ENCODE measurements at places on chromosomes 12 and 14.

DNA sequence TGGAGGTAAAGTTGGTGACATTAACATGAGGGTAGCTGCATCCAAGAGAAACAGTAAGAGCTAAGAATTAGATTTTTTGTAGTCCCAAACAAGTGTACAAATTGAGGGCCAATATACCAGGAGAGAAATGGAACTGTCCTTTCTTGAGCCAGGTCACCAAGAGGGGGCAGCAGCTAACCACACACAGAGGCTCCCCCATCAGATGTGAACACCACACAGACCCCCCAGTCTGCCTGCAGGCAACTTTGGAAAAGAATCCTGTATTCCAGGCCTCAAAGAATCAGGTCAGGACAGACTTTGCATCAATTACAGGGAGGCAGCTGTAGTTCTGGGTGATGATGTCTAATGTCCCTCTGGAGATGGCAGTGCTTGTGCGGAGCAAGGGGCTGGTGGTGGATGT, 77.9 kb downstream of the SPTB start:
- peak; percentile 60 for DNase-seq

GRCh38 chr14:95228240-95228639, 70.9 kb upstream of the DICER1 start:
- DNase-seq, result no peak

DNA sequence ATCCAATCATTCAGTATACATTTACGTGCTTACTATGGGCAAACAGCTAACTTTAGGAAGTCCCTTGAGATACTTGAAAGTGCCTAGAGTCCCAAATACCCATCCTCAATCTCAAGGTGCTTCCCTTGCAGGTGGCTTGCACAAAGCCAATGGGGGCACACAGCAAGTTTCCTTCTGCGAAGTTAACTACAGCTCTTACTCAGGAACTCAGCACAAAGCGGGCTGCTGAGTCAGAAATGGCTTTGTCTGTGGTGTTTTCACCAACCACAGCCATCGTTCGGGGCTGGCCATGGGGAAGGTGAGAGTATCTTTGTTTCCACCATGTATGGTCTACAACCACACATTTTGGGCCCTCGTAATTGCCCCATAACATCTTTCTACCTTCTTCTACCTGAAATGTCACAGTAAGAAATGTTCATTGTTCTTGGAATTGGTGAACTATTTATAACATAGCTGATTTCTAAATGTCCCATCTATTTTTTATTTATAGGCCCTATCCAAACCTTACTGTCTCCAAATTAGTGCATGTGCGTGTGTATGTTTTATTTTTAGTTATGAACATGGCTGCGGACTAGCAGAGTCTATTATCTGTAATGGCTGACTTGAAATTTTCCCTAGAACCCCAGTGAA, 13.9 kb downstream of the MFAP5 start:
- DNase-seq, result no peak

DNA sequence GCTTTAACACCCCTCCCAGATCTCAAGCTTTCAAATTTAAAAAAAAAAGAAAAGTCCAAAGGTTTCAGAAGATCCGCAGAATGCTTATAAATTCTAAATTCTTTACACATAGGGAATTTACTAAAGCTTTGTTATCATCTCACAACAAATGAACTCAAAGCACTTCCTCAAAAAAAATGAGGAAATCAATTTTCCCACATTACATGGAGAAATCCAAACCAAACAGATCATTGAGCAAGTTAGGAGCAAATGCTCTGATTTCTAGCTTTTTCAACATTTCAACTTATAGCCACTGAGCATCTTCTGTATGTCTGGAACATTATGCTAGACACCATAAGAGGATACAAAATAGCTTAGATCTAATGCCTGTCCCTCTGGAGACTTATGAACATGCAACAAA, 161.0 kb downstream of the CEP128 start:
- no peak for DNase-seq

GRCh38 chr12:130860311-130860710, 11.6 kb upstream of the RAN start:
- no peak for DNase-seq

DNA sequence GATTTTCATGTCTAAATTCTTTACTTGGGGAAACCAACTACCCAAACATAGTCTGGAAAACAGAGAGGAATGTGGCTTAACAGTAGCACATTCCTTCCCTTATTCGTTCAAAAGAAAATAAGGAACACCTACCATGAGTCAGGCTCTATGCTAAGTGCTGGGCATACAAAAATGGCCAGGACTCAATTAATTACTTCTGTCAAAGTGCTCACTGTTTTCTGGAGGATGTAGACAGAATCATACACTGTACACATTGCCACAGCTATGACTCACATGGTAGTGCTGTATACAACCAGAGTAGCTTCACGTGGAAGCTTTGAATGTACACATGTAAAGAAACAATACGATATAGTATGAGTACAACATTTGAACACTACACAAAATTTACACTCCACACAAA, 50.1 kb downstream of the SLC25A21 start:
- DNase-seq, result peak; percentile 75

- DNase-seq, result no peak
Measured at GRCh38 chr12:84946753-84947152, 34.2 kb upstream of the SLC6A15 start.

GRCh38 chr14:81991998-81992397, 458.3 kb upstream of the SEL1L start:
- no peak for DNase-seq

DNA sequence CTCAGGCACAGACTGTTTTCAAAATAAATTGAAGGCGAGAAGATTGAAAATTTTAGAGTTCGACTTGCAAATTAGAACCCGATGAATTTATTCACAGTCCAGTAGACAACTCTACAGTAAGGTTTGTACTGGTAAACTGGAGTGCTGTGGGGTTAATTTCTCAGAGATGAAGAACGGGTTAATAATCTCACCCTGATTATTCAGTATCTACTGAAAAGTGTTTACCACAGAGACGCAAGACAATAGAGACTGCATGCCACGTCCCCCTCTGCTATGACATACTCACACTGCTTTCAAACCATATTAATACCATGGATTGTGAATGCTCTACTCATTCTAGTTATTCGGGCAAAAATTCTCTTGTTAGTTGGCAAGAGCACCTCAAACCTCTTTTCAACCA, 36.1 kb downstream of the CFL2 start:
- no peak for DNase-seq

DNA sequence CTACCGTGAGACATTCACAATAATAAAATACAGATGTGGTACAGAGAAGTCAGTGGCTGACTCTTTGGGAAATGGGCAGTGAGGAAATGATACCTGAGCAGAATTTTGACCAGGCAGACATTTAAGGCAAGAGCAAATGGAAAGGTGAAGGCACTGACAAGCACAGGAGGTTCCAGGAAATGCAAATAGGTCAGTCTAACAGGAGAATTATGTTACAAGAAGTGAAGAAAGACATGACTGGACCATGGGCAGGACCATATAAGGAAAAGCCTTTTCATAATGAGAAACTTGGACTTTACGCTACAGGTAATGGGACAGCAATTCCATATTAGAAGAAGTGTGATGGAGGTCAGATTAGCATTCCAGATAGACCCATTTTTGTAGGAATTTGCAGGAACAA, 338.9 kb downstream of the PDZRN4 start:
- DNase-seq, result no peak

- DNase-seq, result peak; percentile 1
Measured at GRCh38 chr14:99006276-99006675, 265.7 kb downstream of the BCL11B start.

GRCh38 chr12:14554281-14555007, 13.2 kb downstream of the PLBD1 start:
- DNase-seq, result peak; percentile 19

GRCh38 chr12:123055281-123055766, 74.8 kb downstream of the ARL6IP4 start:
- DNase-seq, result no peak

GRCh38 chr12:109775172-109775881, 57.9 kb downstream of the TRPV4 start:
- DNase-seq, result peak; percentile 73

DNA sequence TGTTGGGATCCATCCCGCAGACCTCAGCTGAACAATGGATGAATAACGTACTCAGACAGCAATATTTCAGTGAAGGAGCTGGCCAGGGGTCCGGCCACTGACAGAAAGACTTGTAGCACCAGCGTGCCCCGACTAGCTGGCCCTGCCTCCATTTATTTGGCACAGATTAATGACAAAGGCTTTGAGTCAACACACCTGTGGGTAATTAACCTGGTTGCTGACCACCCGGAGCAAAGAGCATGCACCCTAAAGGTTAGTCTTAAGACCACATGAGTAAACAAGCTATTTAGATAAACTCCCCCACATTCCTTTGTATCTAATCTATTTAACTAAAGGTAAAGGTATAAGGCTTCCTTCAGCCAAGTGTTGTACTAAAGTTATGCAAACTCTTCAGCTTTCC, 868.6 kb downstream of the LRFN5 start:
- no peak for DNase-seq

DNA sequence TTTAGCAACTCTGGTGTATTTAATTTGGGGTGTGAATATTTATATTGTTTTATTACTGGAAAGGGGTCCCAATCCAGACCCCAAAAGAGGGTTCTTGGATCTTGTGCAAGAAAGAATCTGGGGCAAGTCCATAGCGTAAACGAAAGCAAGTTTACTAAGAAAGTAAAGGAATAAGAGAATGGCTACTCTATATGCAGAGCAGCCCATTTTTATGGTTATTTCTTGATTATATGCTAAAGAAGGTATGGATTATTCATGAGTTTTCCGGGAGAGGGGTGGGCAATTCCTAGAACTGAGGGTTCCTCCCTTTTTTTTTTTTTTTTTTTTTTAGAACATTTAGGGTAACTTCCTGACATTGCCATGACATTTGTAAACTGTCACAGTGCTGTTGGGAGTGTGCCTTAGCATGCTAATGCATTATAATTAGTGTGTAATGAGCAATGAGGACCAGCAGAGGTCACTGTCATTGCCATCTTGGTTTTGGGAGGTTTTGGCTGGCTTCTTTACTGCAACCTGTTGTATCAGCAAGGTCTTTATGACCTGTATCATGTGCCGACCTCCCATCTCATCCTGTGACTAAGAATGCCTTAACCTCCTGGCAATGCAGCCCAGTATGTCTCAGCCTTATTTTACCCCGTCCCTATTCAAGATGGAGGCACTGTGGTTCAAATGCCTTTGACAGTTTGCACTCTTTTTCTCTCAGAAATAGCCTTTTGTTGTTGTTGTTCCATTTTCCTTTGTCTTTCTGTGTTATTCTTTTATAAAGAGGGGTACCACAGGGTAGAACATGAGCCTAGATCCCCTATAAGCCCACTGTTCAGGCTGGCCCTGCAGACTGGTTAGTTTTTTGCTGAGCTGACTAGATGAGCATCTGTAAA, 75.5 kb upstream of the DCD start:
- DNase-seq, result peak; percentile 30

- DNase-seq, result no peak
Measured at GRCh38 chr12:131368668-131369071, 342.2 kb upstream of the SFSWAP start.

DNA sequence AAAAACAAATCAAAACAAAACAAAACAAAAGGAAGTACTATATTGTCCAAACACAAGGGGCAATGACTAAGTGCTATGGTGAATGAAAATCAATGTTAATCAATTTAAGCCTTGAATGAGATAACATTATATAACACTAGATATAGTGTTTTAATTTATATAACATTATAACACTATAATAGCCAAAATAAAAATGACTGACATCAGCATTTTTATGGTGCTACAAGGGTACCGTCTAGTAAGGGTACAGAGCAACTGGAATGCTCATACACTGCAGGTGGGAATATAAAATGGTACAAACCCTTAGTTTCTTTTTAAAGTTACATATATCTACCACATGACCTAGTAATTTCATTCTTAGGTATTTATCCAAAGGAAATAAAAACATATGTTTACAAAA, 5.7 kb downstream of the NEDD8 start:
- DNase-seq, result no peak

DNA sequence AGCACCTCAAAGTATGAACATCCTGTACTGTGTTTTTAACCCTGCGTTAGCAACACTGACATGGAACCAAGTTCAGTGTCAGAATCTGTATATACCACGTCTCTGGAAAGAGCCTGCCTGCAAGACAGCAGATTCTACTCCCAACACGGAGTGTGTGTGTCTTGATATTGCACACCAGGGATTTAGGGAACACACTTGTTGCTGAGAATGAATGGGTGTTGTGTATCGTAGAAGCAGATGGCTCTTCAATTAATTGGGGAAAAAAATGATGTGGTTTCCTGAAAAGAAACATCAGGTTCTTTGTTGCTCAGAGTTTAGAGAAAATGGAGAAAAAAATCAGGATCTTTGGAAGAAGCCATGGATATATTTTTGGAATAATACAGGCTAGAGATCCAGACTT, 170.8 kb downstream of the EGLN3 start:
- DNase-seq, result no peak

DNA sequence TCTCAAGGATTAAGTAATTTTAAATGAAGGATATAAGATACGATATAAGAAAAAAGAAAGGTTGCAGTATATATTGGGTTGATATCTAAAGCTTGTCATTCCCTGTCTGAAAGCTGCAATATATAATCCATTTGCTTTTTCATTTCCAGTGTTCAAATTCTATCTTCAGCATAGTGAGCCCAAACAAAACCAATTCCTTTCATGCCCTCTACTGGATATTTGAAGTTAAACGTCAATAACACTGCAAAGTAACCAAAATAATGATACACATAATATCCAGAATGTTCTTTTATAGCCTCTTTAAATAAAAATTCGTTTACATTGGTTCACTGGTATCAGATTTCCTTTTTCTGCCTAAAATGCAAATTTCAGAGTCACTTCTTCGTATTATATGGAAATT, 64.5 kb upstream of the DAAM1 start:
- peak; percentile 48 for DNase-seq

DNA sequence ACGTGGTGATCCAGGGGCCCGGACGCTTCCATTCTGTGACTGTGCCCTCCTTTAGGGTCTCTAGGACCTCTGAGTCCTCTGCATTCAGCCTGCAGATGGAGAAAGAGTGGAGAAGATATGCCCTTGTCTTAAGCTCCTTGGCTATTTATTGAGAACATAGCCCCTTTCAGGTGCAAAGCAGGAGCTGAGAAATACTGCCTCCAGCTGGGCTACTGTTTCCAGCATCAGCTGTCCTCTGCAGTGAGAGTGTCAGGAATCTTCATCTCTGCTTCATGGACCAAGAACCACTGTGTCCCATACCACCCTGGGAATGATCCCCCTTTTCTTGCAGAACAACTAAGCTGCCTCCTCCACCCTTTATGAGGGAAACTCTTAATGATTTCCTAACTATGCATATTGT, 47.8 kb upstream of the CEP83 start:
- no peak for DNase-seq
